ENCODE measurements at places on chromosomes 2 and 18.
A peak's percentile ranks its signal among the peaks of the same experiment; 100 is the strongest.

DNA sequence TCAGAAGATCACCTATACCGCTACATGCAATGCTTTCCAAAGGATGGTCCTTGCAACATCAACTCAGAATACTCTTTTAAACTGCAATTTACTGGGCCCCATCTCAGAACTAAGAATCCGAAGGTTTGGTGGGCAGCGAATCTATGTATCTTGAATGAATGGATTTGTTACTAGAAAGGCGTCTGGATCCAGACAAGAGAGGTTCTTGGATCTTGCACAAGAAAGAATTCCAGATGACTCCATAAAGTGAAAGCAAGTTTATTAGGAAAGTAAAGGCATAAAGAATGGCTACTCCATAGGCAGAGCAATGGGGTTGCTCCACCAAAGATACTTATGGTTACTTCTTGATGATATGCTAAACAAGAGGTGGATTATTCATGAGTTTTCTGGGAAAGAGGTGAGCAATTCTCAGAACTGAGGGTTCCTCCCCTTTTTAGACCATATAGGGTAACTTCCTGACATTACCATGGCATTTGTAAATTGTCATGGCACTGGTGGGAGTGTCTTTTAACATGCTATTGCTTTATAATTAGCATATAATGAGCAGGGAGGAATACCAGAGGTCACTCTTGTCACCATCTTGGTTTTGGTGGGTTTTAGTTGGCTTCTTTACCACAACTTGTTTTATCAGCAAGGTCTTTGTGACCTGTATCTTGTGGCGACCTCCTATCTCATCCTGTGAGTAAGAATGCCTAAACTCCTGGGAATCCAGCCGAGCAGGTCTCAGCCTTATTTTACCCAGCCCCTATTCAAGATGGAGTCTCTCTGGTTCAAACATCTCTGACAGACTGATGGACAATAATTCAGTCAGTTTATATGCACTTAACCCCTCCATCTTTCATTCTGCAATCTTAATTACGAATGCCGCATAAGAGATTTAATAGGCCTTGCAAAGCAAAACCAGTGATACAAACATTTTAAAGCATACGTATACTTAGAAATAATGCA, 7.5 kb upstream of the RMDN2 start:
- no peak for DNase-seq

DNA sequence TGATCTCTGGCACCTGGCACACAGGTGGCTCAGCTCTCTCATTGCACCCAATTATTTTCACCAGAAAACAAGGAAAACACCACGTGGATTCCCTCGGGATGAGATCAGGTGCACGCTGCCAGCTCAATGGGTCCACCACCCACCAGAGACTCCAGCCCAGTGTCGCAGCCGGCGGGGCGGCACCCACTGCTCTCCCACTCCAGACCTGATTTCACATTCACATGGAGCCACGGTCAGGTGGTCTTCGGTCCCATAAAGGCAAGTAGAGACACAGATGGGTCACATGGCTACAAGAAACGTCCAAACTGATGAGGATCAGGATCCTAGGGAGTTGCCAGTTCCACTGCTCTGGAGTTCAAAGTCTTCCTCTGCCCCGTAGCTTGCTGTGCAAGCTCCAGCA, 217.6 kb downstream of the ANKRD30B start:
- no peak for DNase-seq

DNA sequence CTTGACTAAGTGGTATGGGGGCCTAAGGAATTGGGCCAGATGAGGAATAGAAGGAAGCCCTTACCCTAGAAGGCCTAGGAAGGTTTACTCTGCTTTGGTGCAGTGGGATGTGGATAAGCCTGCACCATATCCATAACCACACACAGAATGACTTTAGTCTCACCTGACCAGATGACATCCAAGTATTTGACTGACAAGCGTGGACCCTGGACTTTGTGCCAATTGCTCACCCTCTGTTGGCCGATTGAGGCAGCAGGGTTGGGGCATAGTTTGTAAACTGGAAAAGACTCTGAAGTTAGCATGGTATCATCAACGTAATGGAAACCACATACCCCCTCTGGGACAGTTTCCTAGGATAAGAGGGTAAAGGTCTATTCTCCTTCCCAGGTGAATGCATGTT, 36.5 kb upstream of the SERPINE2 start:
- DNase-seq, result no peak

DNA sequence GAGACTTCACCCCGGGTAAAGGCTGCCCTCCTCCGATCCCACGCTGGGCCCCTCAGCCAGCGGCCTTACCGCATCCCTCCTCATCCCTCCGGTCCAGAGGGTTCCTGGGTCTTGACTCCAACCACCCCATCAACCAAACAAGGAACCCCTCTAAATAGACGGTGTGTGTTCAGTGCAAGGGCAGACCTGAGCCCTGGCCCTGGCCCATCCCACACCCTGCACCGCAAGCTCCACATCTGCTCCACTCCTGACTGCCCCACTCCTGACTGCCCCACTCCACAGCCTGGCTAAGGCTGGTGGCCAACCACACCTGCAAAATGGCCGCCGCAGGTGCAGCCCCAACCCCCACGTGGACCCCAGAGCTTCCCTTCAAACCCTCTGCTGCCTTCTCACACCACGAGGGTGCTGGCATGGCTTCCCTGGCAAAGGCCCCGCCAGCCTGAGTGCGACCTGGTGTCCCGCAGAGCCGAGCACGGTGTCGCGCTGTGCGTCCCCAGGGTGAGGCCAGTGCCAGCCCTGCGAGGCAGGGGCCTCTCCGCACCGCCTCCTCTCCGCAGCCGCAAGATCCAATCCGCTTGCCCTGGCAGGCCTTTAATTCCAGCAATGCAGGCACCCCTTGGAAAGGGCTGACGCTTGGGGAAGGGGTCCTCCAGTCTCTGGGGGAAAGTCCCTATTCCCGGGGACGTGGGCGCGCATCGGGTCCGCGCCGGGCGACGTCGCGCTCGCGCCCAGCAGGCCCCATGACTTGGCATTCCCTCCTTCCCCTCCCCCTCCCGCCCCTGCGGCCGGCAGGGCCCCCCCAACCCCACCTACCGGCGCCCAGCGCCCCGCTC, 1.5 kb downstream of the KIF1A start:
- DNase-seq, result peak; percentile 23

GRCh38 chr2:191869178-191869577, 22.3 kb upstream of the CAVIN2 start:
- no peak for DNase-seq
